Camera-type eye (tissue), 1 donor: ENCODE measurements at places on chromosomes 11 and 22. TPM values are rescaled to one million over a fixed set of nuclear protein-coding genes. Genes with fewer than 3 reads are reported as not detected.

Gene DCHS1
- 84.2 TPM for total RNA-seq

Gene WEE1
- total RNA-seq = 55.0 TPM

Gene NOL12
- 24.6 TPM for total RNA-seq

Gene BLID
- 8.5 TPM for total RNA-seq

Gene NAV2
- 23.4 TPM for total RNA-seq

Gene C22orf31
- 0.82 TPM for total RNA-seq

Gene PRAME
- not detected for total RNA-seq

Gene THY1
- total RNA-seq = 37.3 TPM

Gene POLD3
- total RNA-seq = 21.8 TPM

Gene OR8G1
- not detected for total RNA-seq

Gene GPHA2
- not detected for total RNA-seq

Gene GAB2
- 15.7 TPM for total RNA-seq

Gene CABP7
- 2.3 TPM for total RNA-seq

Gene LRRC75B
- total RNA-seq = 16.0 TPM

Gene GTF2H1
- 94.6 TPM for total RNA-seq

Gene NCR3LG1
- total RNA-seq = 3.6 TPM

Gene ACRV1
- total RNA-seq = not detected

Gene ZP1
- total RNA-seq = not detected

Gene CRYBB2
- 777 TPM for total RNA-seq

Gene TSGA10IP
- total RNA-seq = not detected

Gene RIBC2
- 4.8 TPM for total RNA-seq

Gene RRP8
- total RNA-seq = 25.6 TPM

Gene CHADL
- total RNA-seq = 6.0 TPM

Gene SGSM1
- 3.6 TPM for total RNA-seq

Gene POU2F3
- total RNA-seq = 0.27 TPM

Gene RTN4R
- 9.7 TPM for total RNA-seq

Gene AHNAK
- 410 TPM for total RNA-seq

Gene RIMBP3C
- total RNA-seq = 1.2 TPM

Gene SLC35F2
- 8.1 TPM for total RNA-seq

Gene HBG1
- total RNA-seq = 6.3 TPM

Gene NDUFS8
- total RNA-seq = 50.4 TPM

Gene TRIM22
- 36.4 TPM for total RNA-seq

Gene JAML
- total RNA-seq = 3.3 TPM

Gene HBB
- total RNA-seq = 165 TPM

Gene LRRC56
- 1.2 TPM for total RNA-seq

Gene ALX4
- total RNA-seq = 11.8 TPM

Gene SLC17A6
- 13.5 TPM for total RNA-seq

Gene OR51B5
- total RNA-seq = 0.99 TPM

Gene TMEM45B
- not detected for total RNA-seq

Gene NLRP14
- total RNA-seq = 0.88 TPM
